GM03348 (cell line): ENCODE measurements at places on chromosomes 16 and 17.

- DNase-seq, result no peak
Measured at GRCh38 chr16:85334718-85335583, 222.7 kb upstream of the CIBAR2 start.

- DNase-seq, result no peak
Measured at GRCh38 chr16:15942931-15943690, 6.3 kb upstream of the ABCC1 start.

GRCh38 chr17:73187203-73187769 lies 5.6 kb upstream of the COG1 start:
- DNase-seq, result no peak

GRCh38 chr17:41008811-41009210 lies at the start of gene KRTAP3-1:
TSS of gene KRTAP3-1 (minus strand) at chr17:41009128. CDS start at chr17:41009074, 54 bp downstream.
- no peak for DNase-seq

DNA sequence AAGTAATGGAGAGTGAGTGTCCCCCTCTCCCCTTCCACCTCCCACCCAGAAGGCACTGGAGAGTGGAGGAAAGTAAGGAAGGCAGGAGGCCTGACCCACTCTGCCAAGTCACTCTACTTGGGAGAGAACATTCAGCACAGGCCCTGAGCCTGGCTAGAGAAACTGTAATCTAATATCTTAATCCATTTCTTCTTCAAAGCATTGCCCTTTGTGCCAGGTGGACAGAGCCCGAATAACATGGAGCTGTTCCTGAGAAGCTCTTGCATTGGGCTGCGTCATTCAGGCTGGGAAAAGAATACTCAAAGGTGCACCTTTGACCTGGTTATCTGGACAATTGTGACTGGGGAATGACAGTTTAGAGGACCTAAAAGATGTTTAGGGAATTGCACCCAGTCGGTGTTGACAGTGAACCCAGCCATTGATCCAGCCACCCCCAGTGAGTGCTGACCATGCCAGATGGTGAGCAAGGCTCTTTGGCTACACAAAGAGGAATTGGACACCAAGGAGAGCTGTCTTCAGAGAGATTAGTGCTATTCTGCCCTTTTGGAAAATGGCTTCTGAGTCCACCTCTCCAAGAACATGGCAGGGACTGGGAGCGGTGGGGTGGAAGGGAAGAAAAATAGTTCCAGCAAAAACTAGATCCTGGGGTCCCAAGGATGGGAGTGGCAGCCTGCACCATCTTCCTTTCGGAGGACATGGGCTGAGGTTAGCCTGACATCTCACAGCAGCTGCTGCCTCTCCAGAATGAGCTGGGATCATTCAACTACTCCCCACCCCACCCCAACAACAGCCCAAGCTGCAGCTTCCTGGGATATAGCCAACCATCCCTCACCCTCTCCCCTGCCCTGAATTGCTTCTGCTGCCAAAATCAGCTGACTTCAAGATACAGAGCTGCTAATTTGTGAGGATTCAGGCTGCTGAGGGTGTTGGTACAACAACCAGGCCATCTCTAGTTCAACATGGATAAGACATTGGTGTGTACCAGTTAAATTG lies 11.6 kb upstream of the NOG start:
- no peak for DNase-seq
